GM03348 (cell line): ENCODE measurements at places on chromosomes 16 and 17.

DNA sequence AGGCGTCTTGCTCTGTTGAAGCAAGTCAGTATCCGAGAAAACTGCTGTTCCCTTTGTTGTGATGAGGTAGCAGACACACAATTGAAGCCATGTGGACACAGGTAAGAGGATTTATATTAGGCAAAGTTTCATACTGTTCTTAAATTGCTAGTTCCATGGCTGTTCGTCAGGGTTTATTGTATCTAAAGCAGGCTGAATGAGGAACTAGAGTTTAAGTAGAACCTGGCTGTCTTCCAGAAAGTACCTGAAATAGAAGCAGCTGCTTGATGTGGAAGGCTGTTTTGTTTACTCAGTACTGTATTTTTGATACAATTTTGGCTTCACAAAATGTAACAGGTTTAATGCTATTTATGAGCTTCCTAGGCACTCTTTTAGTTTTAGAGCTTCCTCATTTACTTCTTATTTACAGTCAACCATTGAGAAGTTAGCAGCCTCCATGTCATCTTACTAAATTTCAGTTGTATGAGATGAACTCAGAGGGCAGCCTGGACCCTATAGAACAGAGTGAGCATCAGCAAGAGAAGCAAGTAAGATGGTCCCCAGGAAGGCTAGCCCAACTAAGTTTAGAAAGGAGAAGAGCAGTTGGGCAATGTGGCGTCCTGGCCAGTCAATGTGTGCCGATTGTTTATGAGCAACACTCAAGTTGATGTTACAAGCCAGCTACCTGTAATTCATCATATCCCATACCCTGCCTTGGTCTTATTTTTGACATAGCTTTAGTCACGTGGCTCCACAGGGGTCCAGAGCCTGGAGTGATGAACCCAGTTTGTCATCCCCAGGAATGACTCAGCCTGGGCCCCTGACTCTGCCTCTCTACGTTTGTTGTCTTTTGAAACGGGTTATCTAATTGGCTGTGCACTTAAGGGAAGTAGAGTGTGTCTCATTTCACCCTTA, 9.7 kb upstream of the ARL2BP start:
- DNase-seq = no peak

- peak; percentile 51 for DNase-seq
Measured at GRCh38 chr17:19897903-19898302, 30.2 kb upstream of the ULK2 start.

DNA sequence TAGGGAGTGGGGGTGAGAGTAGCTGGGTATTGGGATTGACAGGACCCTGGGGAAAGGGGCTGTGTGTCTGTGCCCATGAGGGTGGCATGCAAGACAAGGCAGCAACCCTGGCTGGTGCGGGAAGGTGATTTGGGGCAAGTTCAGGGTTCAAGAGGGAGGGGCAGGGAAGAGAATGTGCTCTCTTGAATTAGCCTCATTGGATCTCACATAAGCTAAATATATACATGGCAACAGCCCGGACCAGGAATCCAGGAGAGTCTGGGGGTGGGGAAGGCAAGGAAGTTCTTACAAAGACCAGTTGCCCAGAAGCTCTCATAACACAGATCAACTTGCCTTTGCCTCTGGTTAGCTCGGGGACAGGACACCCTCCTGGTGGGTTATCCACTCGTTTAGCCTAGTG, 73.3 kb downstream of the IRX3 start:
- no peak for DNase-seq

DNA sequence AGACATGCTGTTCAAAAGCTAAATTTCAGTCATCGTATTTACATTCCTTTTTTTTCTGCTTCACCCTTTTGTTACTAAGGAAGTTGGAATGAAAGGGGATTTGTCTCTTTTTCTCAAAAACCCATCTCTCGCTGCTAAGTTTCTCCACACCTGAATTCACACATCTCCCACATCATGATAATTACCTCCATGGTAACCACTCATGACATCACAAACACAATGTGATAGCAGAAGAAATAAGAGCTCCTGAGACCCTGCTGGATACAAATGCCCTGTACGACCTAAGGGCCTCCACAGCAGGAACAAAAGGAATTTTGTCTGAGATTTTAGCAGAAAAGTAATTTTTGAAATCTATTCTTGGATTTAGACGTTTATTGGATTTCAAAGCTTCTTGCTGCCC, 82.6 kb upstream of the GNAO1 start:
- DNase-seq = no peak

GRCh38 chr16:85550953-85551924, 61.9 kb upstream of the GSE1 start:
- DNase-seq = no peak

- peak; percentile 69 for DNase-seq
Measured at GRCh38 chr16:56357241-56357764, 68.0 kb downstream of the AMFR start.

DNA sequence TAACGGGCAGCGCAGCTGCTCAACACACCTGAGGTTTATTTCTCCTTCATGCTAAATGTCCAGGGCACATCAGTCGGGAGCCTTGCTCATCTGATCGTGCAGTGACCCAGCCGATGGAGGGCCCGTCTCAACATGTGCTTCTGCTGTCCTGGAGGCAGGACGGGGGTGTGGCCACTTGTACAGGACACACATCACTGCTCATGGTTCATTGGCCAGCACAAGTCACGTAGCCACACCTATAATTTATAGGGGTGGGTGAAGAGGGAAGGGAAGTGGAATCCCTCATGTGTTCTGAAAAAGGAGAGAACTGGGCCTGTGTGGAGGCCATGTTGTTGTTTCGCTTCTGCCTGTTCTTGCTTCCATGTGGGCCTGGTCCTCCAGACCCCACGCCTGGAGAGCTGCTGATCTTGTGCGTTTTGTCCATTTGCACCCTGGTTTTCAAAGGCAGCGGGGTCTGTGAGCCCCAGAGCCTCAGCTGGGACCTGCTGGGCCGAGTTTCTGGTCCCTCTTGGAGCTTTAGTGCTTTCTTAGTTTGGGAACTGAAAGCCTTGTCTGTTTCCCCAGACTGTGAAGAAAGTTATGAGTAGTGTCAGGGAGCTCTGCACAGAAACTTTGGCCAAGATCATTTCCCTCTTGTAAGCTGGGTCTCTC, 60.5 kb downstream of the CMIP start:
- no peak for DNase-seq

- DNase-seq = no peak
Measured at GRCh38 chr17:42704837-42705494, 22.6 kb downstream of the CNTNAP1 start.

DNA sequence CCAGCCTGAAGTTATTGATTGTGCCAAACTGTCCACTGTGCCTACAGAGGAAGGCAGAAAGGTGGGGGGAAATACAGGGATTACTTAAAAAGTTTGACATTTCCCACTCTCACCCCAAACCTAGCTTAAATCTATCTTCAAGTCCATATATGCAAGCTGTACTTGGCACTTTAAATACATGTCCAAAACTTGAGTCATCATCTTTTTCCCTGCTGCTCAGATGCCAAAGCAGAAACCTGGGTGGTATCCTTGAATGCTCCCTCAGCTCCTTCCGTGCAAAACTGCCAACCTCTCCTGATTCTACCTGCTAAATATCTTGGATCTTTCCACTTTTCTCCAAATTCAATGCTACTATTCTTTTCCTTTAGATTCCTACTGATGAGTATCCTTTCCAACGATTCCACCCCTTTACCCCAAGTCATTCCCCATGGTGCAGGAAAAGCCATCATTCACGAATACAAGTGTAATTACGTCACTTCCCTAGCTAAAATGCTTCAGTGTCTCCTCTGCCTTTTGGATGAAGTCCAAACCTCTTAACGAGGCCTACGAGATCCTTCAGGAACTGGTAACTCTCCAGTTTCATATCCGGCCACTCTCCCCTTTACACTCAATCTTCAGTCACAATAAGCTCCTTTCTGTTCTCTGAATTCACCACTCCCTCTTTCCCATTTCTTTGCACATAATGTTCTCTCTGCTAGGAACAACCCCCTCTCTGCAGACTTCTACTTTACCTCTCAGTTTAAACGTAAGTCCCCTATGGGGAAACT, 9.3 kb downstream of the BECN1 start:
- peak; percentile 79 for DNase-seq

DNA sequence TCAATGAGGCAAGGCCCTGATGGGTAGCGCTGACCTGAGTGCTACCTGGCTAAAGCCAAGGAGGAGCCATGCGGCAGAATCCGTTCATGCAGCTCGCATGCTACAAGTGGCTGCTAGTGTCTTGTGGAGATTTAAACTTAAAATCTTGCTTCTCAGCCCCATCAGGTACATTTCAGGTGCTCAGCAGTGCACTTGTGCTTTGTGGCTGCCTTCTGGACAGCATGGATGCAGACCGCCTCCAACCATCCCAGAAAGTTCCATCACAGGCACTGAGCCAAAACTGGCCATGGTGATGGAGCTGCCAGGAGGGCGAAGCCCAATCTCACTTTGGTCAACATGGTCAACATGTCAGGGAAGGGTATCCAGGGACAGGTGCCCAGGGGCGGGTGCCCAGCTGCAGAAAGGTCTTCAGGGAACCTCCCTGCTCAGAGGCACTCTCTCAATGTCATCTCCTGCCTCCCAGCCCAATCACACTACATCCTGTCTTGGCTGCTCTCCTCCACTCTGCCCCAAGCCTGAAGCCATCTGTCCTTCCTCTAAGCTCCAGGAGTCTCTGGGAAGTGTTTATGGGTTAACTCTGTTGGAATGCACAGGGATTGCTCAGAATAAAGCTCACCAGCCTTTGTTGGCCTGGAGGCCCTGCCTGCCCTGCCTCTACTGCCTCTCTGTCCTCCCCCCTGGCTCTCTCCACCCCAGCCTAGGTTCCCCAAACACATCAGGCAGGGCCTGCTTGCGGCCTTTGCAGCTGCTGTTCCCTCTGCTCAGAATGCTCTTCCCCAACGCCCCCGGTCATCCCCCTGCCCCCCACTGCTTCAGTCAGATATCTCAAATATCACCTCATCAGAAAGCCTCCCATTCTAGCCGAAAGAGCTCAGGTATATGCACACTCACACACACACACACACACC, 18.3 kb upstream of the TNFRSF13B start:
- DNase-seq = peak; percentile 52
